ENCODE measurements at places on chromosomes 13 and 19.

DNA sequence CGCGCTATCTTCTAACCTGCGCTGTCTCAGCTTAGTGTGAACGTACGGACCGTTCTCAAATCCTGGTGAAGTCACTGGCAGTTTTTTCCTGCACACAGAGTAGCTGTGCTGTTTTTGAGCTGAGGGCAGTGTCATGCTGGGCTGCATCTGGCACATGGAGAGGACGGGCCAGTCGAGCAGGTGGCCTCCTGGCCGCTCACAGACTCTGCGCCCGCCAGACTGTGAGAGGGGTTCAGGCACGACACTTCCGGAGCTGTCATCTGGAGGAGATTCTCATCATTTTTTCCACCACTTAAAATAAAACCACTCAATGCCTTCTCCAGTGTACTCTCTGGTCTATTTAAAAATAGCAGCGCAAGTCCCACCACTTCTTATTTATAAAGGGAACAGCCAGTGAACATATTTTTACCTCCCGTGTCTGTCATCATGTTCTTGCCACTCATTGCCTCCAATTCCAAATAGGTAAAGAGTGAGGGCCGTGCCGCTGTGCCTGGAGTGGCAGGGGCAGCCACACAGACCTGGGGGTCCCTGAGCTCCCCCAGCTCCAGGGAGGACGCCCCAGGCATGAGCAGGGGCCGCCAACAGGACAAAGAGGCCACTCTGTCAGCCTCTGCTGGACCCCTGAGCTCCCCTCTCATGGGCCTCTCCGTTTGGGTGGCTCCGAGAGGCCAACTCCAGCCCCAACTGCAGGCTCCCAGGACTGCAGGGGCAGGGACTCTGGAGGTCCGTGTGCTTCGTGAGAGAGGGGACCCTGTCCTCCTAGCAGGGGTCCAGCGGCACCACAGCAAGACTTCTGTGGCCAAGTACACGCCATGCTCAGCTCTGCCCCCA lies 36.9 kb upstream of the GRTP1 start:
- no peak for DNase-seq

GRCh38 chr13:78596399-78596735 lies 7.0 kb downstream of the POU4F1 start:
- DNase-seq = no peak

GRCh38 chr13:76596216-76596615 lies 290.0 kb downstream of the KCTD12 start:
- no peak for DNase-seq

DNA sequence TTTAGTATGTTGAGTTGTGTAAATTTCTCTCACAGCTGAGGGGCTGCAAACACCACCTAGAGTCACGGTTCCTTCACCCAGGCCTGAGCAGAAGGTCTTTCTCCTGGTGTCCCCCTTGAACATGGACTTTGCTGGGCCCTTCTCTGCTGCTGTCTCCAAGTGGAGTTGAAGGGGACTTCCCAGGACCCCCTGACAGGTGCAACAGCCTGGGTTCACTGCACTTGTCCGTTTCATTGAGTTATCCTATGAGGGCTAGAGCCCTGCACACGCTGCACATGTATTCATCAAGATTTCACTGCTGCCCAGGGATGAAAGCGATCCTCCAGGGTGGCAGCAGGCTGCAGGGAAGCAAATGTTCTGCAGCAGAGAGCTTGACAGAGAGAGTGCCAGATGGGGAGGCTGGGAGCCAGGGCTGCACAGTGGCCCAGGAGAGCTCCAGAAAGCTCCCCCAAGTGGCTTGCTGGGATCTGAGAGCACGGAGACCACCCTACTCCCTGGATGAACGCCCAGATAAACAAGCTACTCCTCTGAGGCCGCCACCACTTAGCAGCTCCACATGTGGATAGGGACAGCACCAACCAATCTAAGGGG lies 10.3 kb downstream of the TMEM272 start:
- DNase-seq = no peak

DNA sequence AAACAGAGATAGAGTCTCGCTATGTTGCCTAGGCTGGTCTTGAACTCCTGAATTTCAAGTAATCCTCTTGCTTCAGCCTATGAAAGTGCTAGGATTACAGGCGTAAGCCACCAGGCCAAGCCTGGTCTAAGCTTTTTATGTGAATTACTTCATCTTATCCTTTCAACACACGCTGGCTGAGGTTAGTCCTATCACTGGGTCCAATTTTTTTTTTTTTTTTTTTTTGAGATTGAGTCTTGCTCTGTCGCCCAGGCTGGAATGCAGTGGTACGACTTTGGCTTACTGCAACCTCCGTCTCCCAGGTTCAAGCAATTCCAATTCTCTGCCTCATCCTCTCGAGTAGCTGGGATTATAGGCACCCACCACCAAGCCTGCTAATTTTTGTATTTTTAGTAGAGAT lies 10.4 kb downstream of the MYO1F start:
- DNase-seq = no peak

GRCh38 chr13:70817576-70817975 lies 709.3 kb upstream of the KLHL1 start:
- no peak for DNase-seq
